T-helper 1 cell (primary cell): ENCODE measurements at places on chromosomes 7 and 10.

DNA sequence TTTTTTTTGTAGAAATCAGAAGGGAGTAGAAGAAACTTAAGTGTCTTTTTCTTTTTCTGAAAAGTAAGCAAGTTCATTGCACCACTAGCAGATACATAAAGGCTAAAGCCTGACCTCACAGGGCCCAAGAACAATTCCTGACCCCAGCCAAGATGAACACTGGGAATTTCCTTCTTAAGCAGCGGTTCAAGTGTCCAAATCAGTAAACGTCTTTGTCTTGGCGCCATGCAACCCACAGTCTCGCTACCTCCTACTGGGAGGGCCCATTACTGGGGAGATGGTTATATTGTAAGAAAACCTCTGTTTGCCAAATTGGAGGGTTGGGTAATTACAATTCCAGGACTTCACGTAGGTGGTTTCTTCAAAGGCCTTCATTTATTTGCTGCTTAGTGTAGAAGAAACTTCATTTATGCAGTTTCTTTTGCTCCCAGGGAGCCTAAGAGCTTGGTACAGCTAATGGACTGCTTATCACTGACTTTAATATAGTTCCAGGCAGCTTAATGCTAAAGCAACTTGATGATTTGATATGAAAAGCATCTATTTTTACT, 58.3 kb upstream of the ADRB1 start:
- DNase-seq: no peak

GRCh38 chr10:69250041-69250440, 28.3 kb upstream of the HK1 start:
- DNase-seq: no peak

- no peak for DNase-seq
Observed at GRCh38 chr10:21260506-21261149, 264.9 kb downstream of the SKIDA1 start.

- no peak for DNase-seq
Observed at GRCh38 chr7:37037286-37037685, 313.0 kb upstream of the AOAH start.

GRCh38 chr7:3265388-3265787, 35.7 kb upstream of the SDK1 start:
- no peak for DNase-seq

- DNase-seq: peak; percentile 46
Observed at GRCh38 chr10:27743012-27743876, 2.4 kb downstream of the MKX start.

DNA sequence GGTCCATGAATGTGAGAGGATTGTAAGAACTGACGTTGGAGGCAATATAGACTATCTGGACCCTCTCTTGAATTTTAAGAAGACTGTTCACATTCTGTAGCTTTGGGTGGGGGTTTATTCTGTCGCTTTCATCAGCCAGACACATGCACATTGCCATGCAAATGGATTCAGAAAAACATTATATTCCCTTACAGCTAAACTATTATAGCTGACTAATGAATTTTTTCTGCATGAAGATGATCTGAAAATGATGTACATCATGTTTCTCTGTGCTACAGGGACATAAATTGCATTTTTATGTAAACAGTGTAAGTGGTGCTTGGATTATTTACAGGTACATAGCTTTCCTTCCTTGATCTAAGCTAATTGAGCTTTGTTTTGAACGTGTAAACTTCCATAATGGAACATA, 1.5 kb downstream of the MET start:
- DNase-seq: no peak

DNA sequence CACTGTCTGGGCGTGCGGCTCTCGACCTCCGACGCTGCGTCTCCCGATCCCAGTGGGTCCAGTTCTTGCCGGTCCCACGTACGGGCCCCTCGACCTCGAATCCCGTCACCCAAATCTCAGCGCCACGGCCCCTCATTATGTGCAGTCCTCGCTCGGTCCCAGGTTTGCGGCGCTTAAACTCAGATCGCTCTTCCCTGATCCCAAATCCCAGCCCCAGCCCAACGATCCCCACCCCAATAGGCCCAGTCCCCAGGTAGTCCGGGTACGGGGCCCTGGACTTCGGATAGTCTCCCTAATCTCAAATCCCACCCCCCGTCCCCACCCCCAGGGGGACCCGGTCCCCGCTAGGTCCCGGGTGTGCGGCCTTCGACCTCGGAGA, 666 bp downstream of the HNRNPF start:
- no peak for DNase-seq

DNA sequence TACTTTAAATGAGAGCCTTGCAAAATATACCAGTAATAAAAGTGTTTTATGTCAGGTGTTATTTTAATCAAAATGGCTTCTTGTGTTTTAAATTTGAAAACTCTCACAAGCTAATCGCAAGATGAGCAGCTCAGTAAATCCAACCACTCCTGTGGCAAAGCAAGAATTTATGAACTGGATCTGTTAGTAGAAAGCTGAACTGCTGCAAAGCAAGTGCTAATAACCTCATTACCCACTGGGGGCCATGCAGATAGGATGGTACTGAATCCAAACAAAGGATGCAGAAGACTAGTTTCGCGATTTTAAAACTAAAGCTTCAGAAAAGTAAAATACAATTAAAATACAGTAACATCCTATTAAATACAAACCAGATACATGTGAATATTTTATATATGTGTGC, 468.0 kb downstream of the PARD3 start:
- DNase-seq: no peak

GRCh38 chr10:97685395-97685958, 1.6 kb downstream of the AVPI1 start:
- no peak for DNase-seq

DNA sequence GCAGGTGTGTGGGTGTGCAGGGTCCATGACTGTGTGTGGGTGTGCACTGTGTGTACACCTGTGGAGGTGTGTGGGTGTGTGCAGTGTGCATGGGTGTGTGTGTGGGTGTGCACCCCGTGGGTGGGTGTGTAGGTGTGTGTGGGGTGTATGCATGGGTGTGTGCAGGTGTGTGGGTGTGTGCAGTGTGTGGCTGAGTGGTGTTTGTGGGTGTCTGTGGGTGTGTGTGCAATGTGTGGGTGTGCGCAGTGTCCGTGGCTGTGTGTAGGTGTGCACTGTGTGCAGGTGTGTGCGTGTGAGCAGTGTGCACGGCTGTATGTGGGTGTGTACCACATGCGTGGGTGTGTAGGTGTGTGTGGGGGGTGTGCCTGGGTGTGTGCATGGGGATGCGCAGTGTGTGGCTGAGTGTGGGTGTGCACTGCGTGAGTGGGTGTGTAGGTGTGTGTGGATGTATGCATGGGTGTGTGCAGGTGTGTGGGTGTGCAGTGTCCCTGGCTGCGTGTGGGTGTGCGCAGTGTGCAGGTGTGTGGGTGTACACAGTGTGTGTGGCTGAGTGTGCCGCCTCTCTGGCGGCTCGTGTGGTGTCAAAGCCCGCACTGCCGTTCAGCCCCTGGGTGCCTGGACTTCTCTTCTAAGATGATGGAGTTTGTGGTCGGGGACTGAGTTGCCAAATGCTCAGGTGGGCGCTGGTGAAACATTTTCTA, 208.3 kb downstream of the DNAJB6 start:
- no peak for DNase-seq

DNA sequence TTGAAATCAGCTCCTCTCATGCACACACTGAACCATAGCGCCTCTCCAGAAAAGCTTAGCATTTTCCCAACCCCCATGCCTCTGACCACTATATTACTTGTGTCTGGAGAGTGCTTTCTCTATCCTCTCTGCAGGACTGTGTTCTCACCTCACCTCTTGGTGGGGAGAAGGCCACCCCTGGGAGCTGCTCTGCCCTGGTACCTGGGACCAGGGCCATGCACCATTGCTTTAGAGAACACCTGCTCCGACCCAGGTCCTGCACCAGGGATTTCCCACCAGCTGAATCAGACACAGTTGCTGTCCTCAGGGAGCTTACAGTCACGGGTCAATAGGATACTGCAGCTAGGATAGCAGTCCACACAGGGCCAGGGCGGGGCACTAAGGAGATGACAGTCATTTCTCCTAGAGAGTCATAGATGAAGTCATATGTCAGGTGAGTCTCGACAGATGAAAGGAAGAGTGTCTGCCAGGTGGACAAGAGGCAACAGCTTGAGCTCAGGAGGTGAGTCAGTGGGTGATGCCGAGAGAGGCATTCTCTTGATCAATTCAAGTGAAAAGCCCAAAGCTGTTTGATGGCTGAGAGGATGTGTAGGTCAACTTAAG, 619 bp upstream of the LMTK2 start:
- no peak for DNase-seq

DNA sequence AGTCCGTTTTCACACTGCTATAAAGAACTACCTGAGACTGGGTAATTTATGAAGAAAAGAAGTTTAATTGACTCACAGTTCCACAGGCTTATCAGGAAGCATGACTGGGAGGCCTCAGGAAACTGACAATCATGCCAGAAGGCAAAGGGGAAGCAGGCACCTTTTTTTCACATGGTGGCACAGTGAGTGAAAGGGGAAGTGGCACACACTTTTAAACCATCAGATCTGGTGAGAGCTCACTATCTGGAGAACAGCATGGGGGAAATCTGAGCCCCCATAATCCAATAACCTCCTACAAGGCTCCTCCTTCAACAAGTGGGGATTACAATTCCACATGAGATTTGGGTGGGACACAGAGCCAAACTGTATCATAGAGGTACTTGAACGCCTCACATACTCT, 30.0 kb downstream of the AGR3 start:
- no peak for DNase-seq

DNA sequence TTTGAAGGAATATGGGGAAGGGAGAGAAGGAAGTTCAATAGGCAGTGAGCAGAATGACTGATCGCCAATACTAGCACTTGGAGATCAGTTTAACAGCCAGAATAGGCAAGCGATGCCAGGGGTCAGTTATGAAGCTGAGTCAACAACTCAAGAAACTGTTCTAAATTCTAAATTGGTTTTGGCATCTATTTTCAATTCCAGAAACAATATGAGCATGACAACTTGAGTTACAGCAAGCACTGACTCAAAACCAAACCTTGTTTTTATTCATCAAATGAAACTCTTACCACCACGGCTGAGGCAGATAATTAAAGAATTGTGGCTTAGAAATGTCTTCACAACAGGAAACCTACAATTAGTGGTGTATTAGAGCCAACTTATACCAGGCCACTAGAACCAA, 180.5 kb upstream of the ASAH2 start:
- DNase-seq: no peak

- no peak for DNase-seq
Observed at GRCh38 chr7:84188786-84189405, 5.7 kb downstream of the SEMA3A start.

GRCh38 chr10:117222976-117223692, 17.8 kb upstream of the SLC18A2 start:
- DNase-seq: no peak

DNA sequence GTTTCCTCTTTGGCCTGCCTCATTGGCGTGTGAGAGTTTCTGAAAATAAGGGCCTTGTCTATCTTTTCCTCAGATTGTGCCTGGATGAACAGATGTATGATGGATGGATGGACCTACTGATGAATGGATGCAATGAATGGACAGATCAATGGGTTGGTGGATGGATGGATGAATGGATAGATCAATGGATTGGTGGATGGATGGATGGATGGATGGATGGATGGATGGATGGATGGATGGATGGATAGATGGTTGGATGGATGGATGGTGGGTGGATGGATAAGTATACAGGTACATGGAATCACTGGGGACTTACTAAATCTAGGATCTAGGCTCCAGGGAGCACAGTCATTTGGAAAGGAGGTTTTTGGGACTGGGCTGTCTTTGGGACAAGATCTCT, 331.9 kb downstream of the GRID1 start:
- no peak for DNase-seq

- DNase-seq: no peak
Observed at GRCh38 chr10:29616542-29616941, 18.2 kb downstream of the SVIL start.

- no peak for DNase-seq
Observed at GRCh38 chr10:124019886-124020797, 73.3 kb downstream of the CHST15 start.

GRCh38 chr7:137335814-137336213, 7.7 kb downstream of the PTN start:
- no peak for DNase-seq

DNA sequence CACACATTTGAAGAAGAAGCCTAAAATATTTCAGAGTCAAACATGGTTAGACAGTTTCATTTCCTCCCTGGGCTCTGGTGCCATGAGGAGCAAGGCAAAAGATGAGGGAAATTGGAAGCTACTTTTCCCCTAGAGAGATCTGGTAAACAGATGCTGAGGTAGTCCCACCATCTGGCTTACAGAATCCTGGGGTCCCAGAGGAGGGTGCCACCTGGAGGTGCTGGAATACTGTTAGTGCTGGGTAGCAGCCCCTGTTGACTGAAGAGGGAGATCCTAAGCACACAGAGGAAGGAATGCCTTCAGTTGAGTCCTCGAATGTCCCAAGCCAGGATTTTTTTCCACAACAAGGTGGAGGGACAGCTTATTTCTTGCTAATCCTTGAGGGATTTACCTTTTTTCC, 160.1 kb downstream of the FZD1 start:
- no peak for DNase-seq

DNA sequence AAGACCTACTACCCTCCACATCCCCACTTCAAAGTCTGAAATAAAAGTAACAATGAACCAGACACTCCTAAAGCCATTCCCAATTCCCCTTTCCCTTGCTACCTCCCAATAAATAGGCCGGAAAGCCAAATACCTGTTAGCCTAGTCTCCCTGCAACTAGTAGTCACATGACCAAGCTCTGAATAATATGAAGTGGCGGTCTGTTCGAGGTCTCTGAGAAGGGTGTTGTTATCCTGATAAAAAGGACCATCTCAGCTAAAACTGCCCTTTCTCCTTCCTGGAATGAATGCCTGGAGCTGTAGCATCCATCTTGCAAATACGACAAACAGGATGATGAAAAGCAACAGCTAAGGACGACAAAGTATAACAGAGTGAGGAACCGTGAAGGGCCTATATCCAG, 6.0 kb downstream of the KIF5B start:
- DNase-seq: no peak

- no peak for DNase-seq
Observed at GRCh38 chr7:142571581-142571980, 177.7 kb upstream of the PRSS1 start.

GRCh38 chr10:84429926-84430520, 101.6 kb downstream of the CCSER2 start:
- peak; percentile 48 for DNase-seq

DNA sequence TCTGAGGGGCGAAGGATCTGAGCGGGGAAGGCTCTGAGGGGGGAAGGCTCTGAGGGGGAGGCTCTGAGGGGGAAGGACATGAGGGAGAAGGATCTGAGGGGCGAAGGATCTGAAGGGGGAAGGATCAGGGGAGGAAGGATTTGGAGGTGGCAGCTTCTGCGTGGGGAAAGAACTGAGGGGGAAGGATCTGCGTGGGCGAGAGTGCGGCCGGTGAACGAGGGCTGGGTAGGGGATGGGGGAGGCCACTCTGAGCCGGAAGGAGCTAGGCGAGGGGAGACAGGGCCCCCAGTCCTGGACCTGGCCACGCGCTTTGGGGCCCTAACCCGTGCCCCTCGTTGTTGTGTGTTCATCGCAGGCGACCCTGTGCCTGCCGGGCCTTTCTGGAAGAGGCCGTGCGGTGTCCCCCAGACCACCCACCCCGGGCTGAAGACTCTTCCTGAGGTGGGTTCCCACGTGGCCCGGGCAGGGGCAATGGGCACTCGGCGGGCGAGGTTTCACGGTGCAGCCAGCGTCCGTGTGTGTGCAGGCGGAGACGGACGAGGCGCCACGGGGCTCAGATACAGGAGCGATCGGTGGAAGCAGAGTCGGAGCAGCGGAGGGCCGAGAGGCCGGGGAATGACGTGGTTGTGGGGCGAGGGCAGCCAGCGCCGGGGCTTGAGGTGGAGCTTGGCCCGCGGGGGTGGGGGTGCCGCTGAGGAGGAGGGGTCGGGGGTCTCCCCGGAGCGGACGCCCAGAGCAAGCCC, 2.0 kb downstream of the CALY start:
- DNase-seq: peak; percentile 54

- DNase-seq: no peak
Observed at GRCh38 chr10:83190614-83191013, 948.7 kb upstream of the GHITM start.
